AG20443 (cell line): ENCODE measurements at places on chromosomes 7 and 10.

- no peak for DNase-seq
Measured at GRCh38 chr7:140675726-140676125, 3.0 kb downstream of the ADCK2 start.

DNA sequence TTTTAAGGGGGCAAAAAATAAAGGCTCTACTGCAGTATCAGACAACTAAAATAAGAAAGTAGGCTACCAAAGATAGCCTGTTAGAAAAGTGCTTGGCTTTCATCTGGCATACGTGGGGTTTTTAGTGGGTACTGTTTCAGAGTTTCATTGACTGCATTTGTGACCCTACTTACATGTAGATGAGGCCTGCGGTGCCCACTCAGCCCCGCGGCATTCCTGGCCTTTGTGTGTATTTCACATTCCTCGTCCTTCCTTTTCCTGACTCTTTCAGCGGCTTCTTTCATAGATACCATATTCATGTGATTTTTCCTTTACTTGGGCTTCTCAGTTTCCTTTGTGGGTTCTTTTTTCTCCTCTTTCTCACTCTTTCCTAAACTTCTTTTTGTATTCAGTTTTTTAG lies 50.7 kb downstream of the UBE3C start:
- no peak for DNase-seq

- no peak for DNase-seq
Measured at GRCh38 chr7:77800158-77800557, 1.6 kb downstream of the PHTF2 start.

DNA sequence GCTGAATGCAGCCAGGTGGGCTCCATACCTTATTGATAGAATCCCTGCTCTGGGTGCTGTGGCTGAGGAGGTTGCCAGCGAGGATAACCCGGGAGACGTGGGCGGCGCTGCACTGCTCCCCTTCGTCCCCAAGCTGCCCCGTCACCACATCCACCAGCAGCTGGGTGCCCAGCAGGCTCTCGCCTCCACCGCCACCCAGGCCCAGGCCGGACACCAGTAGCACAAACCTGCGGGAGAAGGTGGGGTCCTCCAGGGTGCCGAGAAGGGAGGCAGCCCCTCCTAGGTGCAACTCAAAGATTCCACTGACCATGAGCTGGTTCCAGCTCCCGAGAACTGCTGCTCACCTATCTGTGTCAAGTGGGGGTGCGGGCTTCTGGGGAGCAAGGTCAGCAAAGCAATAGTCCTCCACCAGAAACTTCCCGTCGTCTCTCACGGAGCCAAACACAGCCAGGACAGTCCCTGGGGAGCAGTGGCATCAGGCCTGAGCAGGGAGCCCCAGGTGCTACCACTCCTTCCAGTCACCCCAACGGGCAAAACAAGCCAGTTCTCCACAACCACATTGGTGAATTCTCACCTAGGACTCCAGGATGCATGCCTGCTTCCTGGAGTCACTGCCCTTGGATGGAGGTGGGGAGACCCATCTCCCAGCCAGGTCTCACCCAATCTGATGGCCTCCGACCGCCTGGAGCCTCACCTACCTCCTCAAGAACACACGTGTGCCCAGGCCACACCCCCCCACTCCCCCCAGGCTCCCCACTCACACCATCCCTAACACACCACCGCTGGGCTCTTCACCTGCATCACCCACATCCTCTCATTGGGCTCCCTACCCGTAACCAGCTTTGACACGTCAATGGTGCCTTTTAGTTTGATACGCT lies 6.3 kb downstream of the POLD2 start:
- DNase-seq, result no peak

DNA sequence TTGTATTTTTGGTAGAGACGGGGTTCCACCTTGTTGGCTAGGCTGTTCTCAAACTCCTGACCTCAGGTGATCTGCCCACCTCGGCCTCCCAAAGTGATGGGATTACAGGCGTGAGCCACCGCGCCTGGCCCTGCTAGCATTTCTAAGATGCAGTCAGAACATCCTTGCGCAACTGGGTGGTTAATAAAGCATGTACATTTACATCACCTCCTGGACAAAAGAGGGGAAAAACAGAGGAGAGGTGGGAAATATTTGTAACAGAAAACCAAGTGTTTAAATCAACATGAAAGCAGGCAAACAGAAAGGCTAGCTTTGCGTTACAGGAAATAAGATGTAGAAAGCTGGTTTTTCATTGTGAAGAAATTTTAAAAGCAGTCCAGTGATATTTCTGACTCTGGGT lies 220.9 kb upstream of the KMT2E start:
- DNase-seq, result no peak

GRCh38 chr7:41820111-41820671 lies 117.3 kb upstream of the INHBA start:
- no peak for DNase-seq

DNA sequence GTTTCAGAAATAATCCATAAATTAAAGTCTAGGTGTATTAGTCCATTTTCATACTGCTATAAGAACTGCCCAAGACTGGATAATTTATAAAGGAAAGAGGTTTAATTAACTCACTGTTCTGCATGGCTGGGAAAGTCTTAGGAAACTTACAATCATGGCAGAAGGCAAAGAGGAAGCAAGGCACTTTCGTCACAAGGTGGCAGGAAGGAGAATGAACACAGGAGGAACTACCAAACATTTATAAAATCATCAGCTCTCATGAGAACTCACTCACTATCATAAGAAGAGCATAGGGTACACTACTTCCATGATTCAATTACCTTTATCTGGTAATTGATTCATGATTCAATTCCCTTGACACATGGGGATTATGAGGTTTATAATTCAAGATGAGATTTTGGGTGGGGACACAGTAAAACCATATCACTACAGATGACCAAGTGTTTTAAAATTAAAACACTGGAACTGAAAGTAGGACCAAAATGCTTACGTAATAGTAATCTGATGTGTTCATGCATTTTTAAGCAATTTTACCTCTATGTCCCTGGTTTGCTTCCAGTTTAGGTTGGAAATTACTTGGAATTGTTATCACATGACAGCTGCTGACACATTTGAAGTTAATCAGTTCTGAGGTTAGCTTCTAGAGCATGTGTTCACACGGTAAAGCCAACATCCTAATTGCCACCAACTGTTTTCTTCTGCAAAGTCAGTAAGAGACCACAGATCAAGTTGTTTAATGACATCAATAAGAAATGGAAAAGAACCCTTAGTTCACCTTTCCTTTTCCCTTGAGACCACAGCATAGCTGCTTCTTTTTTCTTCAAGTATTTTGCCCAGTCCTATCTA lies 48.4 kb upstream of the SEMA3C start:
- no peak for DNase-seq

GRCh38 chr7:111788286-111789047 lies 226.2 kb upstream of the IMMP2L start:
- no peak for DNase-seq

- peak; percentile 83 for DNase-seq
Measured at GRCh38 chr7:104956753-104957450, 57.1 kb upstream of the KMT2E start.

DNA sequence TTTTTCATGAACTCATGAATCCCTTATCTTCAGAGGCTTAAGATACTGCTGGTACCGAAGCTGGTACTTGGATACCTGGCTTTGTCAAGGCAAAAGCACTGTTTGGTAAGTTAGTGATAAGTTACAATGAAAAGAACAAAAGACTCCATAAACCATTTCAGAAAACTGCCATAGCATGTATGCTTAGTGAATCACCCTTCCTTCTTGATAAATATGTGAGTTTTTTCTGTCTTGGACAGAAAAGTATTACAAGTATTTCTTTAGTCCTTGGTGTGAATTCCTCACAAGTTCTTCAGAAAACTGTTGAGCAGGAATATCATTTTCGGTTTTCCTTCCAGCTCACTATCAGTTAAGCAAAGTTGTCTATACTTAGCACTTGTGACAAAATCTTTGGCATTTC lies 25.6 kb downstream of the PUS7 start:
- peak; percentile 40 for DNase-seq

- DNase-seq, result no peak
Measured at GRCh38 chr7:76354981-76355730, 3.6 kb downstream of the YWHAG start.

DNA sequence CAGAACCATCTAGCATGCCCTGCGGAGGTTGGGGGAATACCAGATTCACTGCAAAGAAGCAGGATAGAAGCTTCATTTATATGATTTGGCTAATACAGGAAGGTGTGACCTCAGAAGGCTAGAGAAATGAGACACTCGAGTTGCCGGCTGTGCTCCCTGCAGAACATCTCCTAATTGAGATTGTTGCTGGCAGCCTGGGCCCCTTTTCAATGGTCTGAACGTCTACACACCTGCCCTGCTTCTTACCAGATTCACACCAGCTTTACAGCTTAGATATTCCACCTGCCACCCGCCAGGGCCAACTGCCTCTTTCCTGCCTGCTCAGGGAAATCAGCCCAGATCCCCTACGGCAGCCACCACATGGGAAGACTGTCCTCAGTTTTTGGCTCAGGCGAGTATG lies 475.3 kb upstream of the AUTS2 start:
- no peak for DNase-seq

- no peak for DNase-seq
Measured at GRCh38 chr7:20839987-20840386, 53.3 kb upstream of the SP8 start.

DNA sequence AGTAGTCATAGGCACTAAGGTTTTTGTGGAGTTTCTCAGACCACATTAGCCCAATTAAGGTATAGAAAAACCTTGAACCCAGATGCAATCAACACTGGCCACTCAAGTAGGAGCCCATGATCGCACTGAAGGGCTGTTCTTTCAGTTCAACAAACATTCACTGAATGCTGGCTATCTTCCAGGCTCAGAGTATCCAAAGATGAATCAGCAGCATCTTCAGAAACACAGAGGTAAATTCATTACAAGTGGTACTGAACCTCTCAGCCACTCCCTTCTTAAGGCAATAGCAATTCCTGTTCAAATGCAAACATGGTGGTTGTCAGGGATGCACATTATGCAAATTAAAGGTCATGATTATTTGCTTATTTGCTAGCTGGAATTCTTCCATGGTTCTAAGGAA lies 17.1 kb downstream of the KCNK18 start:
- no peak for DNase-seq

DNA sequence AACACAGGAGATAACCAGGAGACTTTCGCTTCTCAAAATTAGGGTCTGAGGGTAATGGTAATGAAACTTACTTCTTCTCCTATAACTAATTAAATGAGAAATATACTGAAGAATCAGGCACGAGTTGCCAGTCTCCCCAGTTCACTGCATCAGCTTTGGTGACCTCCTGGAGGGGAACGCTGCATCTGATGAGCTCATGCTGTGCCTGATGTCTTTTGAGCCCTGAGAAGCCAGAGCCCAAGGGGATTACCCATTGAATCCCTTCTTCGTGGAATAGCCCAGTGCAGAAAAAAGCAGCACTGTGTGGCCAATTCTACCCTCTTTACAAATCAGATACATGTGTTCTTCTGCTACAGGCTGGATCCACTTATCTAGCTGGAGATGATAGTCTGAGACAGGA lies 45.1 kb downstream of the CYP2C9 start:
- no peak for DNase-seq

DNA sequence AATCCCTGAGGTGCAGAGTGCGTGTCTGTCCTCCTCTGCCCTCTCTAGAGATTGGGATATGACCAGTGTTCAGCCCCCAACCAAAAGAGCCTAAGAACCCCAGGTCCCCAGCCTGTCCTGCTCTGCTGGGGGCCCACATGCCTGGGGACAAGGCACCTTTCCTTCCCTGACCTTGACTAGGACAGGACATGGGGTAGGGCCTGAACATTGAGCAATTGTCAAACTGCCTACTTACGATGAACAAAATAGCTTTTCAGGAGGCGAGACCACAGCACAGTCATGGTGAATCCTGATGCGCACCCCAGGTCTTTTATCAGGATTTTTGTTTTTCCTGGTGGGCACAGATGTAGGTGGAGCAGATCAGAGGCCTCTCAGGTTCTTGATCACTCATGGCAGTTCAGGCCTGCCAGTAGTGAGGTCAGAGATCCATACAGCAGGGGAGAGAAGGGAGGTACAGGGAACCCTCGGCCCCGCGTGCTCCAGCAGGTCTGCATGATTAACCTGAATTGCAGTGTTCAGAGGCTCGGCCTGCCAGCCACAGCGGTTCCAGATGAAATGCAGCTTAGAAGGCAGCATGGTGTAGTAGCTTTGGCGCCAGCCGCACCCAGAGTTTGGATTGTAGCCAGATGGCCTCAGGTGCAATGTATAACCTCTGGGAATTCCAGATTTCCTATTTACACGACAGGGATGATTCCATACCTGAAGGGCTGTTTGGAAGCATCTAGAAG lies 191.3 kb downstream of the CUX1 start:
- no peak for DNase-seq

DNA sequence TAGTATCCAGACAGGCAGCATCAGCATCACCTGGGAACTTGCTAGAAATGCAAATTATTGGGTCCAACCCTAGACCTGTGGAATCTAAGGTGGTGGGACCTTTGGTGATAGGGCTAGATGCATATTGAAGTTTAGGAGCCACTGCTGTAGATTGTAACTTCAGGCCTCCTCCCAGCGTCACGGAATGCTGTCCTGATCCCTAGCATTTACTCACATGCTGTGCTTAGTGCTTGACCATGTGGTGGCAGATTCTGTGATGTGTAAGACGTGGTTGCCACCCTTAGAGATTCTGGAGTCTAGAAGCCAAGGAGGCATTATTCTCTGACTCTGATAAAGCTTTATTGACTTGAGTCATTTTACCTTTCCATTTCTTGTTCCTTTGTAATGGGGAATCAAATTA lies 13.5 kb downstream of the AHR start:
- peak; percentile 36 for DNase-seq
